Activated CD4-positive, CD25-positive, alpha-beta regulatory T cell treated with anti-CD3 and anti-CD28 coated beads, Interleukin-2, amount 50 U/mL, for 24 hours (primary cell): ENCODE measurements at places on chromosomes 7 and 10.
A peak's percentile ranks its signal among the peaks of the same experiment; 100 is the strongest.

GRCh38 chr10:74900297-74900696, 73.9 kb downstream of the KAT6B start:
- ATAC-seq: peak; percentile 61

DNA sequence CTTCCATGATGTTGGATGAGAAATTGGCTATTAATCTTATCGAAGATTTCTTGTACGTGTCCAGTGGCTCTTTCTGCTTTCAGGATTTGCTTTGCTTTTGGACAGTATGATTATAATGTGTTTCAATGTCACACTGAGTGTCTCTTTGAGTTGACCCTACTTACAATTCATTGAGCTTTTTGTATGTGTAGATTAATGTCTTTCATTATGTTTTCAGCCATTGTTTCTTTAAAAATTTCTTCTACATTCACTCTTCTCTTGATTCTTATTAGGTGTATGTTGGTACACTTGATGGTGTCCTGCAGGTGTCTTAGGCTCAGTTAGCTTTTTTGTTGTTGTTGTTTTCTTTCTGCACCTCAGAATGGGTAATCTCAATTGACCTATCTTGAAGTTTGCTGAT, 16.6 kb downstream of the PLAC9 start:
- no peak for ATAC-seq

GRCh38 chr7:102024769-102025391, 207.5 kb downstream of the CUX1 start:
- ATAC-seq: no peak

- no peak for ATAC-seq
Measured at GRCh38 chr10:10921826-10922461, 95.7 kb upstream of the CELF2 start.

DNA sequence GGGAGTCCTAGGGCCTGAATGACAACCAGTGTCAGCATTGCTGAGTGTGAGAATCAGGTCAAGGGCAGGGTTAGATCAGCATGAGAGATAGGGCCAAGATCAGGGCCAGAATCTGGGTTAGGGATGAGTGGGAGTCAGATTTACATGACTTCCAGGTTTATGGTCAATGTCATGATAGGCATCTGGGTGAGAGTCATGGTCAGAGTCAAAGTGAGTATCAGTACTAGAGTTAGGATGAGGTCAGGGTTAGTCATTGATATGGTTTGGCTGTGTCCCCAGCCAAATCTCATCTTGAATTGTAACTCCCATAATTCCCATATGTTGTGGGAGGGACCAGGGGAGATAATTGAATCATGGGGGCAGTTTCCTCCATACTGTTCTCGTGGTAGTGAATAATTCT, 12.3 kb downstream of the MRPS24 start:
- ATAC-seq: no peak

DNA sequence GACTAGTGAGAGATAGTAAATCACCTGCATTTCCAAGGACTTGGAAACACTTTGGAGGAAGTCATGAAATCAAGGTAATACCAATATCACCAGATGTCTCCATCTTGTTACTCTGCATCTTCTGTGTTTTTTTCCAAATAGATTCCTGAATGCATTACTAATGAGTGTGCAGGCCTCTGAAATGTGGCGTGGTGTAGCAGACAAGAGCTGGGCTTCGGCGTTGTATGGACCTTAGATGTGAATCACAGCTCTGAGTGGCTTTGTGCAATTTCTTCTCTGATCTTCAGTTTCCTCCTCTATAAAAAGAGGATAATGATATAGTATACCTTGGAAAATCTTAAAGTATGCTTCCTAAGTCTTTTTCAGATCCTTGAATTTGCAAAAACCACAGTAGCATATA, 9.6 kb upstream of the MYPN start:
- no peak for ATAC-seq

DNA sequence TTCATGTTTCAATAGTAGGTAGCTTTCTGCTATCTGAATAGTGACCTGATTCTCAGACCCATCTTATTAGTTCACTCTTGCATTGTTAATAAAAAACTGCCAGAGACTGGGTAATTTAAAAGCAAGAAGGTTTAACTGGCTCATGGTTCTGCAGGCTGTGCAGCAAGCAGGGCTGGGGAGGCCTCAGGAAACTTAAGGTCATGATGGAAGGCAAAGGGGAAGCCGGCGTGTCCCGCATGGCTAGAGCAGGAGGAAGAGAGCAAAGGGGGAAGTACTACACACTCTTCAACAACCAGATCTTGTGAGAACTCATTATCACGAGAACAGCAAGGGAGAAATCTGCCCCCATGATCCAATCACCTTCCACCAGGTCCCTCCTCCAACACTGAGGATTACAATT, 185.2 kb upstream of the PITRM1 start:
- ATAC-seq: no peak

- ATAC-seq: no peak
Measured at GRCh38 chr10:91603931-91604331, 28.9 kb downstream of the PPP1R3C start.

DNA sequence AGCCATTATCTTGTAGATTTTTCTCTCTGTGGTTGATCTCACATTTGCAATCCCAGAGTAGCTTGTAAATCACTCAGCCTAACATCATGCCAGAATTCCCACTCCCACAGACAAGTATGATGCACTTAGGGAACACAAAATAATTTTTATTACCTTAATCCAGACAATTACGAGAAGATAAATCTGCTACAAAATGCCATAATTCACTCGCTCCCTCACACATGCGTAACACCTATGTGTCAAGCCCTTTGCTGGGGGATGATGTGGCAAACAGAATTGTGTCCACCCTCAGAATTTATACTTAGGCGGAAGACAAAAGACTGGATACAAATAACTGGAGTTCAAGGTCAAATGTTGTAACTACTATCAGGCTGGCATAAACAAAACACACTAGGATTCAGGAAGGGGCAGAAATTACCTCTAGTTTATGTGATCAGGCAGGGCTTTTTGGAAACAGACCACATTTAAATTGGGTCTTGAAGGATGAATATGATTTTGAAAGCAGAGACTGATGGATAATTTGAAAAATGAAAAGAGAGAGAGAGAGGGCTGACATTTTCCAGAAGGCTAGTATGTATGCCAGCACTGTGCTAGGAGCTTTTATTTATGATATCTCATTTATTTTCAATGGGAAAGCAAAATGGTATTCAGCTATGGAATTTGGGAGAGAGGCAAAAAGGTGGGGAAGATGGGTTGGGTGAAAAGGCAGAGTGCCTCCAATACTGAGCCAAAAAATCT, 69.8 kb downstream of the DOCK4 start:
- ATAC-seq: no peak

DNA sequence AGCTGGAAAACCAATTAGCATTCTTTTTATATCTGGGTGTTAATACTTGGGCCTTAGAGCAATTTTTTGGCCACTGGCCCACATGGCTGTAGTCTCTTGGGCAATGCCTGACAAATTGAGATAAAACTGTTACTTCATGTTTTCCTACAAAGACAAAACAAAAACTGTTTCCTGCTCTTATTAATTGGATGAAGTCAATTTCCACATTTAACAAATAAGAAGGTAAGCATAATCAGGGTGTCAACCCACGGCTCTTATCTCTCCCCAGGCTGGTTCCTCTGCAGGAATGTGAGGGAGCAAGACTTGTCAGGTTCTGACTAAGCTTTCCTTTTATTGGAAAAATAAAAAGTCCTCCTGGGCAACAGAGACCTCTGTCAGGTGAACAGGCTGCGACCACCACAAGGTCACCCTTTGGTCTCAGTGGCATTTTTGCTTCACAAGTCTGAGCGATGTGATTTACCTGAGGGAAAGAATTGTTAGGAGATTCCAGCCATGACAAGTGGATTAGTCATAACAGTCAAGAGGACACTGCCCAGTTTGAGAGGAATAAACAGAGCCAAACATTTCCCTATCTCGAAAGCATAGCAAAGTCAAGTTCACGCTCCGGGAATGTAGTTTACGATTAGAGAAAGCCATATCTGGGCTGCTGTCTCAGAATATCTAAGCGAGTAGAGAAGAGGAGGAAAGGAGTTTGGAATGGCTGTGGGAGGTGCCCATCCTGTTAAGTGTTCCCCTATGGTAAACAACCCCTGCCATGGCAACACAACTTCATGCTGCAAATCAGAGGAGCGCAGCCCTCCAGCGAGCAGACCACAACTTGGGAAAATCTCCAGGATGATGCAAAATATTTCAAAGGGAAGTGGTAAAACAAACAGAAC, 144.4 kb downstream of the TES start:
- no peak for ATAC-seq

DNA sequence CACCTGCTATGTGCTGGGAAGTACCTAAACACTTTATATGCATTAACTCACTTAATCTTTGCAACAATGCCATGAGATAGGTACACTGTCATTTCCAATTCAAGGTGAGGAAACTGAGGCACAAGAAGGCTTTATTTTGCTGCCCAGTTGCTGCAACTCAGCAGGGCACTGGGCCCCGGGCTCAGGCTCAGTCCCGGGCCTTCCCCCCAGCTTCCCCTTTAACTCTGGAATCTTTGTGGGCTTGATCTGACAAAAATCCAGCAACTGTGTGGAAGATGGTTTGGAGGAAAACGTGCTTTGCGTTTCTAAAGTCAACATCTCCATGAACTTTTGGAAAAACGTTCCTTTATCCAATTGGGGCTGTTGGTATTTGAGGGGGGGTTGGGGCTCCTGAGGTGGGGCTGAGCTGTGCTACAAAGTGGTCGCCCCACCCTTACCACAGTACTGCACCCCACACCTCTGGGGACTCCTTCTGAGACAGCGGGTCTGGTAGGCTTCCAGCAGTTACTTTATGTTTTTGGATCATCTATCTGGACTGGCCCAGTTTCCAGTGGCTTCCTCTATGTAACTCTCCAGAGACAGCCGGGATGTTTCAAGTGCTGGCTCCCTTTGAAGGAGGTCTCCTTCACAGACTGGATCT, 40.5 kb upstream of the CAMK1D start:
- no peak for ATAC-seq

DNA sequence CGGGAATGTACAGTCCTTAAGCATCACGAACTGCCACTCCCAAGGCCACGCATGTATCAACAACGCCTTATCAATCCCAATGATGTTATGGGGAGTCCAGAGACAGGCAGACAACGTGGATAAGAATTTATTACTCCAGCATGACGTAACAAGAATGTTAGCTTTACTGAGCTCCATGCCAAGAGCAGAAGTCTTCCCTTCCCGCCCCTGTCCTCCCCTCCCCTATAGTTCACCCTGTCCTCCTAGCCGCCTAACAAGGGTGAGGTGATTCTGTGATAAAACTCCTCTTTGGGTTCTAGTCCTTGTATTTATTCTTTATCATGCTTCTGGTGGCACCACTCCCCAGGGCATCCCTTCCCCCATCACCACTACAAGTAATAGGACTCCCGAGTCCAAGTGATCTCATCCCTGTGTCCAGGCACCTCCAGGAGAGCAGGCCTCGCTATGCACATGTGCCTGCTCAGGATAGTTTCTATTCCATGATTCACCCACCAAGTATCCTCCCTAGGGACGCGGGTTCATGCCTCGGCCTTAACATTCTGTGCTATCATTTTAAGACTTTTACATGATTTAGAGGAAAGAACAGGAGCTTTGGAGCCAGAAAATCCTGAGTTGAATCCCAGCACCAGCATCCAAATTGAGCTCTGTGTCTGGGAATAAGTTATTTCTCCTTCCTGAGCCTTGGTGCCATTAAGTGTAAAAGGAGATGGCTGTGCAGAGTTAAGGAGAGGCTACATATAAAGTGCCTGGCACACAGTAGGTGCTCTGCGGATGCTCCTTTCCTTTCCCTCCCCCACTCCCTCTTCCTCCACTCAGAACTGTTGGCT, 15.4 kb downstream of the GSDME start:
- ATAC-seq: no peak

DNA sequence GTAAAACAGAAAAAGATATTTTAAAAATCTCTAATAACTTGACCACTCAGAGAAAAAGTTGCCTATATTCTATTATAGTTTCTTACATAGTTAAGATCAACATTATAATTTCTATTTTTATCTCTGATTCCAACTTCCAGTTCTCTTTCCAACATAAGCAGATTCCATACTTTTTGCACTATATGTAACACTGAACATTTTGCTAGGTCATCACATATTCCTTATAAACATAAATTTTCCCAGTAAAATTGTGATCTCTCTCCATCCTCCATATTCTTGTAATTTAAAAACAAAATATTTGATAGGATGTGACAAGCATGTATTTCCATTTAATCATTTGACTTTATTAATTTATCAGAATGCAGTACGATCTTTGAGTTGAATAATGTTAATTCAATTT, 170.4 kb upstream of the THSD7A start:
- no peak for ATAC-seq

DNA sequence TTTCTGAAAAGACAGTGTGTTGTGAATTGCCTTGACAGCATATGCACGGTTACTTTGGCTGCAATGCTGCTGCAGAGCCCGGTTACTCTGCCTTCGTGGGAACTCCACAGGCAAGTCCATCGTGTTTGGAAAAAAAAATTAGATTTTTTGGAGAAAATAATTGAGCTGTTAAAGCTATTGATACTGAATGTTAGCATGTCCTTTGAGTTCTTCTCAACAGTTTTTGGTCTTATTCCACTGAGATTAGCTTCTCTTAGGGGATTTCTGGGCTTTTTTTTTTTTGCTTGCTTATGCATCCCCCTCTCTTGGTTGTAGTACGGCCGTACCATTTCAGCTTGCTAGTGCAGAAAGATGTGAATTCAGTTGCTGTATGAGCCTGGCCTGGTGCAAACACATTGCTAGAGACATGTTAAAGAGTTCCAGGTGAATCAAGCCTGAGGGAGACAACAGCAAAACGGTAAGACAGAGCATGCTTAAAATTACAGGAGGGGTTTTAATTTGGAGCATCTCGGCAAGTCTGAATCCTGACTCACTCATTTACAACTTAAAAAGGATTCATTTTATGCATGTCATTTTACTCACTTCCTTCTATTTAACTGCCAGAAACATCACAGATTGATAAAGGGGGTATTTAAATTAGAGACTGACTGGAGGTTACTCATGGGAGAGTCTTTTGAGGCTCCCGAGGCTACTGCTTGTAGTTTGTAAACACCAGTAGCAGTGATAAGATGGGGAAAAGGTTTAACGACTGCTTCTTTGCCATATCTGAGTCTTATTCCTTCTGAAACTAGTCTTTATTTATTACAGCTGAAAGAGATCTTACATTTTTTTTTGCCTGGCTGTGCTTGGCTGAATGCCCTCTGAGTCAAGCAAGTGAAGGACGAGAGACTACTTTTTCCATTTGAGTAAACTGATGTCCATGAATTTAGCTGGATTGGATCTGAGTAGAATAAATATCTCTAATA, 113.7 kb downstream of the CDK14 start:
- ATAC-seq: peak; percentile 42

GRCh38 chr7:128236924-128237586, 4.0 kb upstream of the LEP start:
- peak; percentile 76 for ATAC-seq

- ATAC-seq: no peak
Measured at GRCh38 chr7:30201921-30202320, 67.1 kb downstream of the MTURN start.
